T-cell (primary cell): ENCODE measurements at places on chromosomes 13 and 19. TPM values are rescaled to one million over a fixed set of nuclear protein-coding genes. Genes with fewer than 3 reads are reported as not detected.

Gene KCTD12
- total RNA-seq, result 8.7 TPM

Gene PDCD2L
- total RNA-seq, result 12.3 TPM

Gene KLK1
- 0.60 TPM for total RNA-seq

Gene KIR2DL3
- 0.16 TPM for total RNA-seq

Gene RASGRP4
- total RNA-seq, result 0.15 TPM

Gene MATK
- 20.6 TPM for total RNA-seq

DNA sequence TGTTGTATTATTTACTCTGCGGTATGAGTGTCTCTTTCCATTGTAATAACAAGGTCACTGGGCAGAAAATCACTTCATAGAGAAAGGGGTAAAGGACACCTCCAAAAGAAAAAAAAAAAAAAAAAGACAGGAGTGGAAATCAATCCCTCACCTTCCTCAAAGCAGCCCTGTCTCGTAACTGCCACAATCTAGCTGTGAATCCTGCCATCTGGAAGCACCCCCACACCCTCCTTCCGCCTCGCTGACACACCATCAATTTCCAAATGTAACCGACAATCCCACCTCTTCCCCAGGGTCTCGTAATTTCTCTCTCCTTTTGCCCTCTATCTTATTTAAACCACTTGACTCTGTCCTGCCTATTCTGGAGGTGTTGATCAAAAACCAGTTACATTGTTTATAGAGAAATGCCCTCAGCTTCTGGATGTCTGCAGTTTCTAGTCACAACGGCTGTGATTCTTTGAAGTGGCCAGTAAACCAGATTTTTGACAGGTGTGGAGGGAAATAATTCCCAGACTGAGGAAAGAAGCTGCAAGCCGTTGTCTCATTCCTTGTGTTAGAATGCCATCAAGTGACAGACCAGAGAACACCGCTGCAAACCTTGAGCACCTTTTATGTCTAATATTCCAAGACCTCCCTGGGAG is 9.1 kb upstream of the POP4 start:
- DNase-seq, result no peak

DNA sequence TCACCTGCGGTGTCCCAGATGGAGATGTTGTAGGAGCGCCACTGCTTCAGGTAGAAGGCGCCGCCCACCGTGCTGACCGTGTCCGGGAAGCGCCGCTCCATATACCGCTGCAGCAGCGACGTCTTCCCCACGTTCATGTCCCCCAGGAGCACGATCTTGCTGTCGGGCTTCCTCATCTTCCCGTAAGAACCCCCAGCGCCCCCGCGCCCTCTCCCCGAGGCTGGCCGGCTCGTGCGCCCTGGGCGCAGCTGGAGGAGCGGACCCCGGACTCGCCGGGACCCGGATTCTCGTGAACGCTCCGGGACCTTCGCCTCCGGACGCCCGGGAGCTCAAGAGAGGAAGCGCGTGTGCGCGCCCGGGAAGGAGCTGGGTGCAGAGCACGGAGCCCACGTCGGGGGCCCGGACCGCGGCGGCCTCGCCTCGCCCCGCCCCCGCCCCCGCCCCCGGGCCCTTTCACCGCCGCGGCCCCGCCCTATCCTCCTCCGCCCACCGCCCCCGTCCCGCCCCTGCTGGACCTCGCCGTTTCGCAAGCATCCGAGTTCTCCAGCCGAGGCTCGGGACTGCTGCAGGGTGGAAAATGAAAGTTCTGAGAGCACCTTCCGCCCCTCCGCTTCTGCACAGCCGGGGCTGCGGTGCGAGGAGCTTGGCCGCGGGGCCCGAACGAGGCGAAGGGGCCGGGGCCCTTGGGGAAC is at the start of gene RAB20:
Gene RAB20, minus strand, starts transcription at position 379 of the 692 bp plus-strand sequence. Its CDS starts 203 bp downstream, at position 176.
- DNase-seq, result peak; percentile 34

GRCh38 chr13:113419531-113420193 is 33.6 kb downstream of the ADPRHL1 start:
- DNase-seq, result no peak

GRCh38 chr13:39527961-39528660 is 74.9 kb downstream of the LHFPL6 start:
- no peak for DNase-seq

DNA sequence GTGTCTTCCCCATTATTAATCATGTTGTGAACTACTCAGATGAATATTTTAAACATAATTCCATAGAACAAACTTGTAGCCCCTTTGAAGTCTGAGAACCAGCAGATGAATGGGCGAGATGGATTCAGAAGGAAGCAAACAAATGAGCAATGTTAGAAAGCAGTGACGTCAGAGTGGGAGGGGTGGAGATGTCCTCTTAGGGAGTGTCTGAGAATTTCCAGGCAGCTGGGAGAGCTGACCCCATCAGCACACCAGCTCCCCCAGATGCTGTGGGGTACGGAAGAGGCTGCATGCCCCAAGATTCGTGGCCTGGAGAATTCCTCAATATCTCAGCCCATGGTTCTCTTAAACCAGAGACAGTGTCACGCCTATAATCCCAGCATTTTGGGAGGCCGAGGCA is 68.6 kb downstream of the DPF1 start:
- no peak for DNase-seq

DNA sequence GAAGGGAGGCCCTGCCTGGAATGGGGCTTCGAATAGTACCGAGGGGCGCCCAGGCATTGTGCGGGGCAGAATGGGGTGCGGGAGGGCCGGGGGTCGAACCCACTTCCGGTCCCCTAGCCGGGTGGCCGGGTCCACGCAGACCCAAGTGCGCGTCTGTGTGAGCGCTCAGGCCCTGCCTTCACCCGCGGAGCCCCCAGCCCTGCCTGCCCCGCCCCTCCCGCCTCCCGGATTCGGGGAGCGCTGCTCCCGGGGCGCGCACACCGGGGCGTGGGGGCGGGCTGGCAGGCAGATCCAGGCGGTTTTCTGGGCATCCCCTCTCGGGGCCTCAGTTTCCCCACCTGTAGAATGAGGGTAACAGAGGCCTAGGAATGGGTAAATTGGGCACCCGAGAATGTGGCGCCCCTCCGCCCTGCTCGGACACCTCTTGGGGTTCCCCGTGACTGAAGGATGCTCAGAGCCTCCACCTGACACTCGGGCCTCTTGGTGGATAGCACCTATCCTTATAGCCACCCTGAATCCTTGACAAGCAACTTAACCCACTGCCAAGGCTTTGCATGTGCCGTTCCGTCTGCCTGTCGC is 682 bp downstream of the PIK3R2 start:
- DNase-seq, result no peak

GRCh38 chr19:44689290-44690130 is 9.4 kb upstream of the CEACAM16 start:
- DNase-seq, result peak; percentile 51

GRCh38 chr13:113553511-113554332 is 30.8 kb upstream of the TFDP1 start:
- DNase-seq, result no peak

DNA sequence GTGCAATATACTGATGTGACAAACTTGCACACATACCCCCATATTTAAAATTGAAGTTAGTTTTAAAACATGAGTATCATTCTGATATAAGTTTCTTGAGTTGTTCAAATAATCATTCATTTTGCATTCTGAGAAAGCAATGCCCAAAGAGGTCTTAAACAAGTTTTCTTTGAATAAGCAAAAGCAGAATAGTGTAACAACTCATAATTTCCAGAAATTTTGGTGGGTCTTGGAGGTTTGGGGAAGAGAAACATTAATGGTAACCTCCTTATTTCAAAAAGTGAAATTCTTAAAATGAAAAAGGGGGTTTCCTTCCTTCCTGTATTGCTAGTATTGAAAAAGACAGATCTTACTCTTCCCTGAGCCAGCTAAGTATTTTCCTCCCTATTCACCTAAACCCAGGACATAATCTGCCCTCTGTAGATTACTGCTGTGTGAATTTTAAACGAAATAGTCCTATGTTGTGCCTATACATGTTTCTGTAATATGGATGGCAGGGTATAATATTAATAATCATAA is 30.4 kb downstream of the SLC25A15 start:
- no peak for DNase-seq

GRCh38 chr13:74221752-74222151 is 87.5 kb upstream of the KLF12 start:
- no peak for DNase-seq

- DNase-seq, result no peak
These were observed 213.4 kb downstream of the ABCC4 start for GRCh38 chr13:95087746-95088305.

DNA sequence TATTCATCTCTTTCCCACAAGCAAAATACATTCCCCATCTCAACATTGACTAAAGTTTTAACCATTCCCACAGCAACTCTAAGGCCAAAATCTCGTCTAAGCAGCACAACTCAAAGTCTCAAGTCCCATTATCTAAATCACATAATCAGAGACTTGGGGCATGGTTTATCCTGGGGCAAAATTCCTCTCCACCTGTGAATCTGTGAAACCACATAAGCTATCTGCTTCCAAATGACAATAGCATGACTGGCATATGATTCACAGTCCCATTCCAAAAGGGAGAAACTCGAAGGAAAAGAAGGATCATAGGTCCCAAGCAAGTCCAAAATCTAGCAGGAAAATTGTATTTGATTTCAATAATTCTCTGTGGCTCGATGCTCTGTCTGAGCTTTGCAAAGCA is 73.0 kb downstream of the ANKRD10 start:
- DNase-seq, result no peak

DNA sequence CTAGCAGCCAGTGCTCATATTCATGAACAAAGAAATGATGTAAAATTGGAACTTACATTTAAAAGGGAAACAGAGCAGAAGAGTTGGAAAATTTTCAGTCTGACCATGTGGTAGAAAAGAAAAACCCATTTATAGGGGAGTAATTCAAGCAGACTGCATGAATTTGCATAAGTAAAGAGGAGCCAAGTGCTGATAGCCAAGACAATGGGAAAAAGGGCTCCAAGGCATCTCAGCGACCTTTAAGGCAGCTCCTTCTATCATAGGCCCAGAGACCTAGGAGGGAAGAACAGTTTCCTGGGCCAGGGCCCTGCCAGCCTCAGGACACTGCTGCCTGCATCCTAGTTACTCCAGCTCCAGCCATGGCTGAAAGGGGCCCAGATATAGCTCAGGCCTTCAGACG is 7.5 kb downstream of the DNAJC3 start:
- DNase-seq, result no peak

DNA sequence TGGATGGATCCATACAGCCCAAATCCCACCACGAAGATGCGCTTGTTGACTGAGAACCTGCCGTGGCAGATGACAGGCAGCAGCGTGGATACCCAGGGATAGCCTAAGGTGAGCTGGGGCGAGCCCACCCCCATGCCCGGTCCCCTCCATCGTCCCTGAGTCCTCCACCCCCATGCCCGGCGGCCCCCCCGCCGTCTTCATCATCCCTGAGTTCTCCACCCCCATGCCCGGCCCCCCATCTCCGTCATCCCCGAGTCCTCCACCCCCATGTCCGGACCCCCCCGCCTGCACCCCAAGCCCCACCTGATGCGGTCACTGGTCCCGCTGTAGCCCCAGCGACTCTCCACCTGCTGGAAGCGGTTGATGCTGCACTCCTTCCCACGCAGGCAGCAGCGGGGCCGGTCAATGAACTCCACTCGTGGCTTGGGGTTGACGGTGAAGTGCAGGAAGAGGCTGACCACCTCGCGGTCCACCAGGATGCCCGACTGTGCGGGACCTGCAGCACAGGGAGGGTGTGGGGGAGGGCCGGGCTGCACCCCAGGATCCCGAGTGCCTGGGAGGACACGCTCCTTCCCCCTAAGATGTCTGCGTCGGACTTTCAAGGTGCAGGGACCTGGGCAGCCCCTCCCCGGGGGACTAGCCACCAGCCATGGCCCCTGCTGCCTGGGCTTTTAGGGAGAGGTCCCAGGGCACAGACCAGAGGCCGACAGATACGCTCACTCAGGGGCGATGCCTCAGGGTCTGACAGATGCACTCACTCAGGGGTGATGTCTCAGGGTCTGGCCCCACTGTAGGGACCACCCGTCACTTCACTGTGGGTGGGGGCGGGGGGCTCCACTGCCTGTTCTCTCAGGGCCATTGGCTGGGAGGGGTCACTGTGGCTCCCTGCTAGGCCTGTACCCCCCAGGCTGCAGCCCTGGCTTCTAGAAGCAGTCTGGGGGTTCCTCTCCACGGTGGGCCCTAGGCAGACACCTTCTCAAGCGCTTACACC is 28.0 kb downstream of the BTBD2 start:
- no peak for DNase-seq

- no peak for DNase-seq
These were observed 9.0 kb upstream of the LTBP4 start for GRCh38 chr19:40592170-40592569.

GRCh38 chr13:78827471-78827870 is 168.5 kb upstream of the OBI1 start:
- no peak for DNase-seq

- no peak for DNase-seq
These were observed 378.9 kb downstream of the DLEU7 start for GRCh38 chr13:50464349-50465251.

GRCh38 chr13:57629391-57629804 is 2.1 kb upstream of the PCDH17 start:
- DNase-seq, result no peak

- peak; percentile 84 for DNase-seq
These were observed at the start of gene PEX11G for GRCh38 chr19:7488736-7489353. Gene PEX11G, minus strand, starts transcription at chr19:7489035. Its CDS starts 25 bp downstream, at chr19:7489010.

- no peak for DNase-seq
These were observed 4.1 kb downstream of the FPR2 start for GRCh38 chr19:51765086-51765485.

DNA sequence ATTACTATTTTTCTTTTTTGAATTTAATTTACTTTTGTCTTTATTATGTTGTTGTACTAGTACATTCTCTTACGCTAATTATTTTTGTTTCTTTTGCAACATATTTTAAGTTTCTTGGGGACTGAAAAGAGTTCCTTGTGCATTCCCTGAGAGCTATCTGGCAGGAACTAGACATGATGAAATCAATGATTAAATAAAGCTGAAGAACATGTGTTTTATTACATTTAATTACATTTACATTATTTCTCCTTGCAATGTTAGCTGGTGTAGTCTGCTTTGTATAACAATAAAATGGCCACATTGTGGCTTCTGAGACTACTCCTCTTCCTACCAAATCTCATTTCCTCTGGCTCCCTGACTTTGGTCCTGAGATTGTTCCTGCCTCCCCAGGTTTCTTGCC is 244.9 kb downstream of the NDFIP2 start:
- no peak for DNase-seq

DNA sequence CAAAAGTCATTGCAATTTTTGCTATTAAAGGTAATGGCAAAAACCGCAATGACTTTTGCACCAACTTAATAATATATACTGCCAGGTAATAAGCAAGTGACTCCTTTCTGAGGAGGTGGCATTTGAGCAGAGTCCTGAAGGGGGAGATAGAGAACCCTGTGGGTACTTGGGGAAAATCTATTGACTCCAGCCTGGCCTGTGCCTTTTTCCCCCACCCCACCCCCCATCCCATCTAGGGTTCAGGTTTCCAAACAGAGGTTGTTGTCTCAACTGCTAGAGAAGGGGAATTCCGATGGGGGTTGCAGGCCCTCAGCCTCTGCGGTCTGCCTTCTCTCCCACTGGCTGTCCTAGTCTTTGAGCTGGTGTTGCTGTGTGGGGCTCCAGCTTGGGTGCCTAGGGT is 11.5 kb downstream of the S1PR2 start:
- peak; percentile 26 for DNase-seq

DNA sequence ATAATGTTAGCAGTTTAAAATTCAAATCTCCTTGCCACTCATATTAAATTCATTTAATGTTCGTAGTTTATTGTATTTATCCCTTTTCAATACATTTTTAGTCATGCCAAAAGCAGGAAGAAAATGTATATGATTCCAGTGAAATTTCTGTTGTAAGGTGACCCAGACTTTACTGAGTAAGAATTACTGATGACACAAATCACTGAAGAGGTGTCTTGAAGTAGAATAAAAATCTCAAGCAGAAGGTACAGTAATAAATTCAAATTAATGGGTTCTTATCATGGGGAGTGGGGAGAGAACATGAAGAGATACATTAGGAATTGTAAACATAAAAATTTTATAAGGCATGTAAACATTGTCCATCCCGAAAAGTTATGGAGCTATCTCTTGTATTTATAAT is 19.9 kb downstream of the STARD13 start:
- DNase-seq, result no peak
